ENCODE measurements at places on chromosomes 3 and 15.

DNA sequence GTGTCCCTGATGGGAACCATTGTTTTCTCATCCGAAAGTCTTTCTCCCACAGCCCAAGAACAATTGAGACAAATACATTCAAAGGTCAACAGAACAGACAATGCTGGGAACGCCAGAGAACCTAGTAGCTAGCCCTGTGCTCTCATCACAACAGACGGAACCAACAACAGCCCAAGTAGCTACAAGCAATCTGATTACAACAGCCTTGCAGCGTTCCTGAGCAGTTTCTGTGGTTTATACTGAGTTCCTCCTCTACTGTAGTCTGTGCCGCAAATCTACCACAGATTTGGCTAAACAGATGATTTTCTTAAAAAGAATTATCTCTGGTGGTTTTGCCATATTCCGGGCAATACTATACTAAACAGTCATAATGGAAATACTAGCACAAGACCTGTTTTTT lies 435.6 kb downstream of the MECOM start:
- H3K4me1 ChIP-seq = no peaks in the 10 kb centered on the region
- H3K4me3 ChIP-seq = no peak overlapping the region
- H3K36me3 ChIP-seq = no peaks in the 10 kb centered on the region
- DNase-seq = no peak
- H3K27ac ChIP-seq = no peak overlapping the region

- no peaks in the 10 kb centered on the region for H3K36me3 ChIP-seq
- no peak overlapping the region for H3K27ac ChIP-seq
- no peaks in the 10 kb centered on the region for H3K27me3 ChIP-seq
- no peak for DNase-seq
- H3K4me3 ChIP-seq = no peak overlapping the region
These were observed 101.0 kb downstream of the CD200R1L start for GRCh38 chr3:112745567-112746248.

DNA sequence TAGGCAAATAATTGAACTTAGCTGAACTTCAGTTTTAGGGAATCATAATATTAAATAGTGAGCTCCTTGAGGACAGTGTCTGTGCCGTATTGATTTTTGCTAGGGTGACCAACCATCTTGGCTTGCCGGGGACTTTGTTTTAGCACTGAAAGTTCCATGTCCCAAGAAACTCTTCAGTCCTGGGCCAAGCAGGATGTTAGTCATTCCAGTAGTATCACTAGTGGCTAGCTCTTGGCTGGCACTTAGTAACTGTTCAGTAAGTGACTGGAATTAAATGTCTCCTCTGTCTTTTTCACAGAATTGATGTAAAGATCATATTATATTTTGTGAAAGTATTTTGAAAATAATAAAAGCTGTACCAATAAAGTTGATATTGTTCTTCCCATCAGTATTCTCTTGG lies 42.3 kb downstream of the RSRC1 start:
- H3K4me3 ChIP-seq = no peak overlapping the region
- H3K36me3 ChIP-seq = no peaks in the 10 kb centered on the region
- no peak overlapping the region for H3K27ac ChIP-seq
- H3K27me3 ChIP-seq = no peaks in the 10 kb centered on the region

DNA sequence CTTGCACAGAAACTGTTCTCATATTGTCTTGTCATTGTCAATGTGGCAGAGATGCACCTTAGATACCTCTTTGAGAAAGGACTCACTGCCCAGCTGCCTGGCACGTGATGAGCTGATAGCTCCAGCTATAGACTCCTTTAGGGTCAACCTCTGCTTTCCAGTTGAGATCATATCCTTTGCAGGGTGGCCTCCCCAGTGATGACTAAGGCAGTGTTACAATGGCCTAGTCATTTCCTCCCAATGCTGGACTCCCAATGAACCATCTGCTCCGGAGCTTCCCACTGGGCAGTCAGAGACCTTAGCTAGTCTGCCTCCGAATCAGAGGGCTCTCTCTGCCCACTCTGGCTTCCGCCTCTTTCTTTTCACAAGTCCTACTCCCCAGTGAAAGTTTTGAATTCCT lies 79.5 kb downstream of the CHRD start:
- no peaks in the 10 kb centered on the region for H3K36me3 ChIP-seq
- no peaks in the 10 kb centered on the region for H3K27me3 ChIP-seq
- DNase-seq = no peak
- no peaks in the 10 kb centered on the region for H3K4me1 ChIP-seq
- H3K4me3 ChIP-seq = no peak overlapping the region
- no peak overlapping the region for H3K27ac ChIP-seq

DNA sequence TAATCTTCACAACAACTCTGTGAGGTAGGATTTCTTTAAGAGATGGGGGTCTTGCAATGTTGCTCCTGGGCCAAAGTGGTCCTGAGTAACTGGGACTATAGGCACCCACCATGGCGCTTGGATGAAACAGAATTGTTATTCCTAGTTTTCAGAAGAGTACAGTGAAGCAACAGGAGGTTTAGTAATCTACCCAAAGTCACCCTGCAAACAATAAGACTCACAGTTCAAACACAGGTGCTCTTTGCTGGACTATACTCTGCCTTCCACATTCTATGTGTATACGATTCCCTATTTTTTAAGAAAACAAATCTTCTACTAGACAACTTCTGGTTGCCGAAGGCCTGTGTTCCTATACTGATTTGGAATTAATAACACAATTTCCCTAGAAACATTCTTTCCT lies 8.1 kb downstream of the C3orf70 start:
- DNase-seq = no peak
- no peaks in the 10 kb centered on the region for H3K36me3 ChIP-seq
- no peak overlapping the region for H3K27ac ChIP-seq
- no peaks in the 10 kb centered on the region for H3K27me3 ChIP-seq

DNA sequence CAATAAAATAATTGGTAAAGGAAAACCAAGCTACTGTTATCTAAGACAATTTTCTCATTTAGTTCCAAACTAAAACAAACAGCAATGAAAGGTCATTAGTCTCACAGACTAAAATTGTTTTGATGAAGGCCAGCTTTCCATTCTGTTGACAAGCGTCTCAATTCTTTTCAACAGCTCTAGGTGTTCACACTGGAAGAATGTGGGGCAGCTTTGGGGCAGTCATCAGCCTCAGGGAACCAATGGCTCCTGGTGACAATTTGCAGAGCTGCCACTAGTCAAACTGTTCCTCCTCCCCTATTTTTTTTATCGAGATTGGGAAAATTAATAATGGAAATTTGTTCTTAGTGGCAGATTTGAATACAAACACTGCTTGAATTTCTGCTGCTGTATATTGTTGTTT lies 104.2 kb downstream of the MEIS2 start:
- no peaks in the 10 kb centered on the region for H3K27me3 ChIP-seq
- H3K27ac ChIP-seq = no peak overlapping the region
- no peak for DNase-seq
- no peaks in the 10 kb centered on the region for H3K36me3 ChIP-seq
- no peak overlapping the region for H3K4me3 ChIP-seq

DNA sequence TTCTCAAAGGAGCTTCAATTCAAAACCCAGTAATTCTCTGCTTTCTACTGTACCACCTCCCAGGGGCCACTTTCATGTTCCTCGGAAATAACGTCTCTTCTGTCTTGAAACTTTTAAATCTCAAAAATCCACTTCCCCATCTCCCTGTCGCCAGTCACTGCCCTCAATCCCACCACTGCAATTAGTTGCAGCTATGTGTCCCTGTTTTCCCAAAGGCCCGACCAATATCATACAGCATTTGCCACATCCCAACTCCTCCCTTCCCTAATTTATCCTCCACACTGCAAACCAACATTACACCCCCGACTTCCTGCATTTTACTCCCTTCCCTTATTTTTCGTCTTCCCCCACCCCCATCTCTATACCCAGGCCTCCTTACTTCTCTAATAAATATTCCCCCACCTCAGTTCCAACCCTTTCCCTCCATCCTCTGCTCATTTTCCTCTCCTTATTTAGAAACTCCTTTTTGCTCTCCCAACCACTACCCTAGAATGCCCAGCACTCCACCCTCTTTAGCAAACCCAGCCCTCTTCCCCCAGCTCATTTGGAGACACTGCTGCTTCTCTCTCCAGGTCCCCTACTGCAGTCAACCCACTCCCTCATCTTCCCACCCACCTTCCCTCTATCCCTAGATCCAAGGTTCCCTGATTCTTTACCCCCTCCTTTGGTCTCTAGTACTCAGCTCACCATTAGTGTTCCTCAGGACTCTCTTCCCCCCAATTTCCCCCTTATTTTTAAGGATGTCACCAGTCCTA lies 1.1 kb downstream of the NPTN start:
- H3K4me1 ChIP-seq = peaks cover 18% of the 10 kb centered on the region
- H3K27ac ChIP-seq = no peak overlapping the region
- no peaks in the 10 kb centered on the region for H3K27me3 ChIP-seq
- no peaks in the 10 kb centered on the region for H3K36me3 ChIP-seq

DNA sequence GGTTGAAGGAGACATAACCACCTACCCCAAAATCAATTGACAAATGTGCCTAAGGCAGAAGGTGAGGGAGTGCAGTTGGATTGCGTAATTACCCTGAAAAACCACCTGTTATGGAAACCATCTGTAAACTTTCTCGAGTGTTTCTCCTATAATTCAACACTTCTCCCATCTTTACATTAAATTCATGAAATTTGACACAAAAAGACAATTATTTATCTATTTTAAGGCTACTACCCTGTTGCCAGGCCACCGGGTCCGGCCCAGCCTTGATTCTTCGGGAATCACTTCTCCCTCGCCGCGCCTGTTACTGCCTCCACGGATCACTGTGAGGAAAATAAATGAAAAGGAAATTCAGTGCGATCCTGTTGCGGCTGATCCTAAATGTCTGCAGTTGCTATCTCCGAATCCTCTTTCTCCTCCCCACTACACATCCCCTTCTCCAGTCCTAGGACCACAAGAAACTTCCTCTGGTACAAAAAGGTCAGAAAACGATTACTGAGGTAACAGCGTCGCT lies 646 bp downstream of the IQCB1 start:
- H3K4me1 ChIP-seq = peaks cover 14% of the 10 kb centered on the region
- DNase-seq = peak; percentile 40
- H3K4me3 ChIP-seq = peak overlapping the region; percentile 83
- peaks cover 19% of the 10 kb centered on the region for H3K36me3 ChIP-seq

DNA sequence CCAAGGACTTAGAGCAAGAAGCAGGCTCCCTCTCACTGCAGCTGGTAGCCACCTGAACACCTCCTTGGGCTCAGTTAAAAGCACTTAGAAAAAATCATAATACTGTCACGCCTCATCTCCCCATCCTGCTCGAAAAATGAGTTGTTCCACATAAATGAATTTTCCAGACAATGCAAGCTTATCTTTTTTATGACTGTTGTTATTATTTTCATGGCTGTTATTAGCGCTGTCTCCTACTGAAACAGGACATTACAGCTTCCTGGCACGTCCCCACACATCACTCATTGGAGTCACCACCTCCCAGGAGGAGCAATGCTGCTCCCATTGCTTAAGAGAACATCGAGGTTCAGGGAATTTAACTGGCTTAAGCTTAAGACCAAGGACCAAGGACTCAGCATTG lies 26.5 kb downstream of the CCDC33 start:
- H3K4me1 ChIP-seq = no peaks in the 10 kb centered on the region
- no peaks in the 10 kb centered on the region for H3K36me3 ChIP-seq
- H3K27ac ChIP-seq = no peak overlapping the region
- no peak for DNase-seq
- peaks cover 2% of the 10 kb centered on the region for H3K27me3 ChIP-seq
- no peak overlapping the region for H3K4me3 ChIP-seq

DNA sequence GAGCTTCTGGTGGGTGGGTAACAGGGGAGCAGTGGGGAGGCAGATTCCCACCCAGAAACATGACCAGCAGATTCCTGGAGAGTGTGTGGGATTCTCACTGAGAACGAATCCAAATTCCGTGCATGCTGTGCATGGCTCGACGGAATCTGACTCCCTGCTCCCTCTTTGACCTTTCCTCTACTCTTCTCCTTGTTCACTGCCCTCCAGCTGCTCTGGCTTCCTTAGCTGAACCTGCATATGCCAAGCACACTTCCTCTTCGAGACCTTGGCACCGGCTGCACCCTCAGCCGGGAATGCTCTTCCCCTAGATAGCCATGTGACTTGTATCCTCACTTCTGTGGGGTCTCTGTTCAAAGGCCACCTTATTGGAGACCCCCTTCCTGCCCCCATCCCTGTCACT lies 6.3 kb downstream of the INSYN1 start:
- peaks cover 7% of the 10 kb centered on the region for H3K27me3 ChIP-seq
- H3K36me3 ChIP-seq = no peaks in the 10 kb centered on the region
- H3K4me3 ChIP-seq = no peak overlapping the region
- no peak for DNase-seq

- H3K27me3 ChIP-seq = no peaks in the 10 kb centered on the region
- H3K4me3 ChIP-seq = no peak overlapping the region
- H3K27ac ChIP-seq = no peak overlapping the region
- H3K4me1 ChIP-seq = no peaks in the 10 kb centered on the region
- DNase-seq = no peak
These were observed 34.3 kb upstream of the ANKRD34C start for GRCh38 chr15:79248183-79248582.

DNA sequence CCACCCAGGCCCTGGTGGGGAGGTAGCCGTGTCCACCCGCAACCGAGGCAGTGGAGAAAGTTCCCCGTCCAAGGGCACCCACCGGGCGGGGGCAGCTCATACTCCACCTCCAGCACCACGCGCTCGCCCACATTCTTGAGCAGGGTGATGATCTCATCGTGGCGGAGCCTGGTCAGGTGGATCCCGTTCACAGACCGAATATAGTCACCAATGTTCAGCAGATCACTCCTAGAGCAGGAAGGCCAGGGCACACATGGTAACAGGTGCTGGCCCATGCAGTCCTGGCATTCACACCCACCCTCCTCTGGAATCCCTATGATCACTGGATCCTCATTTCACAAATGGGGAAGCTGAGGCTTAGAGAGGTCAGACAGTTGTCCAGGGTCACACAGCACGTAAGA lies 15.8 kb downstream of the GRIP2 start:
- H3K27me3 ChIP-seq = no peaks in the 10 kb centered on the region
- no peak for DNase-seq
- H3K36me3 ChIP-seq = no peaks in the 10 kb centered on the region
- no peak overlapping the region for H3K27ac ChIP-seq

GRCh38 chr3:196225763-196226364 lies 9.5 kb downstream of the SLC51A start:
- H3K4me3 ChIP-seq = no peak overlapping the region
- H3K4me1 ChIP-seq = no peaks in the 10 kb centered on the region
- H3K27ac ChIP-seq = no peak overlapping the region
- no peaks in the 10 kb centered on the region for H3K27me3 ChIP-seq

GRCh38 chr3:36741285-36741684 lies 23.1 kb downstream of the DCLK3 start:
- H3K4me1 ChIP-seq = no peaks in the 10 kb centered on the region
- H3K4me3 ChIP-seq = no peak overlapping the region
- DNase-seq = no peak
- H3K27ac ChIP-seq = no peak overlapping the region

GRCh38 chr3:140434261-140434905 lies 243.5 kb upstream of the TRIM42 start:
- DNase-seq = no peak
- H3K36me3 ChIP-seq = no peaks in the 10 kb centered on the region
- no peak overlapping the region for H3K4me3 ChIP-seq
- H3K27me3 ChIP-seq = no peaks in the 10 kb centered on the region
- no peak overlapping the region for H3K27ac ChIP-seq

DNA sequence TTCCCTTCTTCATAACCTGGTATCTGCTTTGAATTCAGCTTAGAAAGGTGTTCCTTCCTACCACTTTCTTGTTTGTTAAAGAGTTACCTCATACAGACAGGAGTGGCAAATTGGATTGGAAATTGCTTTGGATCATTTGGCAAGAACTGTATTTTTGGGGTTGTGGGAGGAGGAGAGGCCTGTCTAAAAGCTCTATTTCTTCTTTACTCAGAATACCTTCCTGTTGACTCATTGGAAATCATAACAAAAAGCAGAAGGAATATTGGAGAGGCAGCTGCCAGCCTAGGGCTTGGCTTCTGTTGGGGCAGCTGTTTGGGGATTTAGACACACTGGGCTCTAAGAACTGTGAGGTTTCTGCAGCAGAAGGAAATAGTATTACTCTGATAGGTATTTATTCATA lies 14.2 kb downstream of the IQGAP1 start:
- DNase-seq = no peak
- peak overlapping the region; percentile 99 for H3K27ac ChIP-seq
- H3K4me3 ChIP-seq = no peak overlapping the region
- H3K27me3 ChIP-seq = no peaks in the 10 kb centered on the region
- H3K4me1 ChIP-seq = peaks cover 56% of the 10 kb centered on the region

All from natural killer cell (primary cell).